ENCODE measurements at places on chromosomes 5 and 9.
A peak's percentile ranks its signal among the peaks of the same experiment; 100 is the strongest.

- DNase-seq, result no peak
Measured at GRCh38 chr5:132684922-132685720, 11.3 kb downstream of the IL4 start.

GRCh38 chr5:158917731-158918130 lies 182.0 kb downstream of the EBF1 start:
- no peak for DNase-seq

GRCh38 chr9:3732077-3733038 lies 206.6 kb upstream of the RFX3 start:
- DNase-seq, result peak; percentile 62

DNA sequence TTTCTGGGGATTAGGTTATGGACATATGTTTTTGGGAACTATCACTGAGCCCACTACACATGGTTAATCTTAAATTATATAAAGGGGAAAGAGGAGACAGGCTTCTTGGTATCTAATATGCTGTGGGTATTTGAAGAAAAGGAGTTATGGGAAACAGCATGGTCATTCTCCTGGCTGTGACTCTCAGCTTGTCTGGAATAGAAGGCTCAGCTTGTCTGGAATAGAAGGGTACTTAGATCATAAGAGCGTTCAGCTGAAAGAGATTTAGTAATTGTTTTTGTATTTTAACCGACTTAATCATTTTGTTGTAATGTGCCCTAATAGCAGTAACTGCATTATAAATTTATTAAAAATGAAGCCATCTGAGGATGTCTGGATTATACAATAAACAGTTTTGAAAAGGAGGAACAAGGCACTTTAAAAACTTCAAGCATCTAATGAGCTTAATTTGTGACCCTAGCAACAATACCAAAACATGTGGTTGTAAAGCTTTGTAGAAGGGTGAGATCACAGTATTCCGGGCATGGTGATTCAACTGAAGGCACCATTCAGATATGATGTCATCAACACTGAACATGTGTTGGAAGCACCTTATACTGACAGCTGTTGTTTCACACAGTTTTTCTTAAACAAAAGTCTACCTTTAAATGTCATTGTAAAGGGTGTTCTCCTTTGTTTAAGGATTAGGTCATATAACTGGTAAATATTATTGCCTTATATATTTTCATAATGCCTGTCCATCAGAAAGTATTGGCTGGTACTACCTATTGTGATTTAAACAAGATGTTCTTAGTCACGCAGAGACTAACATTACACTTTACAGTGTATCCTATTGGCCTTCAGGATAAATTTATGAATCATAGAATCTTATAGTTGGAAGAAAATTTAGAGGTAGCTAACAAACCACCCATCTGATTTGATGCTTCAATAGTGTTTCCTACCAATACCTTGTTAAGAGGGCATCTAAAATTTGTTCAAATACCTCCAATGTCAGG lies 2174.1 kb upstream of the WWC1 start:
- no peak for DNase-seq

GRCh38 chr5:62431735-62432620 lies 19.4 kb downstream of the IPO11 start:
- DNase-seq, result no peak

DNA sequence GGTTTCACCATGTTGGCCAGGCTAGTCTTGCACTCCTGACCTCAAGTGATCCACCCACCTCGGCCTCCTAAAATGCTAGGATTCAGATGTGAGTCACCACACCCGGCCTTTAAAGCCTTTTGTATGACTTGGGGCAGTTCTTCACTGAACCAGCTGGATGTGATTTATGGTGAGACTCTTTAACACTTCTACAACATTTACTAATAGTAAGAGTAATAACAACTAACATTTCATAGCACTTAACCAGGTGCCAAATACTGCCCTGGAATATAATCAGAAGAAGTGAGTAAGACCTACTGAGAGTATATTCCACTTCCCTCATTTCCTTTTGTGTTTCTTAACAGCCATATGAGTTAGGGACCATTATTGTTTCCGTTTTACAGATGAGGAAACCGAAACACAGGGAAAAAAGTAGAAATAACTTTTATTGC lies 10.0 kb downstream of the ZSWIM6 start:
- no peak for DNase-seq

- DNase-seq, result no peak
Measured at GRCh38 chr9:36158122-36158521, 11.1 kb upstream of the CCIN start.

DNA sequence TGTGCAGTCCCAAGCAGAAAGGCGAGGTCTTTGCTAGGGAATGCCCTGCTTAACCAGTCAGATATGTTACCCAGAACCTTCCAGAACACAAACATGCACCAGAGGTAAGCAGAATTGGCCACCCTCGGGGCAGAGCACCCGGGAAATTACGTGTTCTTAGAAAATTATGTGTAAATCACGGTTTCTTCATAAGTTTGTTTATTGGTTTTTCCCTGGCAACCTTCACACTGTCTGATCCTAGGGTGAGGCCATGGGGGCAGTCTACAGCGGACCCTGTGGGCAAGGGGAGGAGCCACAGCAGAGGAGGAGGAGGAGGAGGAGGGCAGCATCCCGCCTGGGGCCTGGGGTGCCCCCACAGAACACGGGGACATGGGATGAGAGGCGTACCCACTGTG lies 31.4 kb downstream of the RXRA start:
- no peak for DNase-seq

- DNase-seq, result no peak
Measured at GRCh38 chr5:5416733-5417132, 5.7 kb upstream of the ICE1 start.

- DNase-seq, result no peak
Measured at GRCh38 chr9:89720696-89721175, 115.9 kb downstream of the GADD45G start.

GRCh38 chr5:8098081-8098480 lies 229.1 kb downstream of the MTRR start:
- no peak for DNase-seq

- peak; percentile 22 for DNase-seq
Measured at GRCh38 chr5:123813937-123814624, 302.1 kb downstream of the CSNK1G3 start.

GRCh38 chr5:174755106-174755505 lies 30.7 kb downstream of the MSX2 start:
- no peak for DNase-seq

GRCh38 chr9:19700699-19701098 lies 88.1 kb downstream of the SLC24A2 start:
- no peak for DNase-seq

DNA sequence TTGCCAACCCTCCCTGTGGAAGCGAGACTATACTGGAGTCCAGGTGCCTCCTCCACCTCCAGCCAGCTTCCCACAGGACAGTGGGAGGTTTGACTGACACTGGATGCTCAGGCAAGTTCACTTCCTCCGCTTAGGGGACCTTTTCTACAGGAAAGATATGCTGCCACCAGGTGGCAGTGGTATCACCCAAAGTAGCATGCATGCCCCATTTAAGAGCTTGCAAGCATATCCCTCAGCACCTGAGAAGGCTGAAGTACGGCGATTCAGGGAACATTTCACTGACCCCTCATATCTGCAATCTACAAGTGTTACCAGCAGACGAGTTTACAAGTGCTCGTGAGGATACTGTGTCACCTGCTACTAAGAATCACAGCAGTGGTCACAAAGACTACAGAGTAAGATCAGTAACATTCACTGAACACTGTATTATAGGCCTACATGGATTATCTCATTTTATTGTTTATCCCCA lies 75.5 kb downstream of the KLHL3 start:
- DNase-seq, result peak; percentile 72
